ENCODE measurements at places on chromosomes 2 and 18.

- H3K4me1 ChIP-seq, result no peaks in the 10 kb centered on the region
- H3K27ac ChIP-seq, result no peak overlapping the region
- H3K27me3 ChIP-seq, result no peaks in the 10 kb centered on the region
- DNase-seq, result no peak
Measured at GRCh38 chr2:225112362-225113126, 70.3 kb upstream of the DOCK10 start.

DNA sequence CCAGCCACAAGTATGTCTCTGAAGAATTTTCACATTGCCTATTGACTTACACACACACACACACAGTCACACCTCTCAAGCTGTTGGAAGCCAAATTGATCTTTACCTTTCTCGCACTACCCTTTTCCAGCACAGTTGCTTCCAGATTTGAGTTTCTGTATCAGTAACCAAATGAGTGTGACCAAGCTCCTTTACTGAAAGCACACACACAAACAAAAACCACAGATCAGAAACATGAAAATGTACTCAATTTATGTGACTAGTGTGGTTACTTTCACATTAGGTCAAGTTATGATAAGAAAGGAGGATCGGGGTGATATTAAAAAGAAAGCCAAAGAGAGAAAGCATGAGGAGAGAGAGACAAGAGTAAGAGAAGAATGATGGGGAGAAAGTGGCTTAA lies 993.9 kb upstream of the POU3F3 start:
- H3K4me3 ChIP-seq, result no peak overlapping the region
- H3K4me1 ChIP-seq, result no peaks in the 10 kb centered on the region
- no peak overlapping the region for H3K27ac ChIP-seq

GRCh38 chr2:233935426-233935825 lies 18.3 kb downstream of the TRPM8 start:
- H3K4me3 ChIP-seq, result no peak overlapping the region
- peaks cover 4% of the 10 kb centered on the region for H3K4me1 ChIP-seq
- no peaks in the 10 kb centered on the region for H3K27me3 ChIP-seq
- H3K36me3 ChIP-seq, result no peaks in the 10 kb centered on the region

DNA sequence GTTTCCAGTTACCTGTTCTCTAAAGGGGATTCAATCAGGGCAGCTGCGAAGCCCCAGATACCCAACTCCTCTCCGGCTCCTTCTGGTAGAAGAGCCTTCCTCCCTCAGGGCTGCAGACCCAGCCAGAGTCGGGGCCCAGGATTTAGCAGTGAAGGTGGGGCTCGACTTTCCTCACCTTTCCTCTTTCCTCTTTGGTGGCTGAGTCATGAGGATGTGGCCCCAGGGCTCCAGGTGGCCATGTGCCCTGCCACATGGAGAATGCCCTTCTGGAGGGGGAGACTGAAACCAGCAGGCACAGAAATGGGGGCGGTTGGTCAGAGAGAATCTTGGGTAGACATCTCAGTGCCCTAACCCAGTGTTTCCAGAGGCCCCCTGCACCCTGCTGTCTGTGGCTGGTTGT lies 402.6 kb downstream of the NBAS start:
- no peaks in the 10 kb centered on the region for H3K27me3 ChIP-seq
- no peak overlapping the region for H3K27ac ChIP-seq
- no peaks in the 10 kb centered on the region for H3K4me1 ChIP-seq
- H3K4me3 ChIP-seq, result no peak overlapping the region

GRCh38 chr2:113910967-113911678 lies 21.2 kb downstream of the ACTR3 start:
- H3K27ac ChIP-seq, result no peak overlapping the region
- H3K36me3 ChIP-seq, result peaks cover 5% of the 10 kb centered on the region
- no peak for DNase-seq
- no peak overlapping the region for H3K4me3 ChIP-seq
- H3K27me3 ChIP-seq, result no peaks in the 10 kb centered on the region
- H3K4me1 ChIP-seq, result peaks cover 9% of the 10 kb centered on the region

- H3K27ac ChIP-seq, result no peak overlapping the region
- peak; percentile 2 for DNase-seq
- H3K27me3 ChIP-seq, result no peaks in the 10 kb centered on the region
- no peaks in the 10 kb centered on the region for H3K36me3 ChIP-seq
- peak overlapping the region; percentile 44 for H3K4me3 ChIP-seq
Measured at GRCh38 chr18:76348267-76349066, 146.6 kb downstream of the ZNF516 start.

DNA sequence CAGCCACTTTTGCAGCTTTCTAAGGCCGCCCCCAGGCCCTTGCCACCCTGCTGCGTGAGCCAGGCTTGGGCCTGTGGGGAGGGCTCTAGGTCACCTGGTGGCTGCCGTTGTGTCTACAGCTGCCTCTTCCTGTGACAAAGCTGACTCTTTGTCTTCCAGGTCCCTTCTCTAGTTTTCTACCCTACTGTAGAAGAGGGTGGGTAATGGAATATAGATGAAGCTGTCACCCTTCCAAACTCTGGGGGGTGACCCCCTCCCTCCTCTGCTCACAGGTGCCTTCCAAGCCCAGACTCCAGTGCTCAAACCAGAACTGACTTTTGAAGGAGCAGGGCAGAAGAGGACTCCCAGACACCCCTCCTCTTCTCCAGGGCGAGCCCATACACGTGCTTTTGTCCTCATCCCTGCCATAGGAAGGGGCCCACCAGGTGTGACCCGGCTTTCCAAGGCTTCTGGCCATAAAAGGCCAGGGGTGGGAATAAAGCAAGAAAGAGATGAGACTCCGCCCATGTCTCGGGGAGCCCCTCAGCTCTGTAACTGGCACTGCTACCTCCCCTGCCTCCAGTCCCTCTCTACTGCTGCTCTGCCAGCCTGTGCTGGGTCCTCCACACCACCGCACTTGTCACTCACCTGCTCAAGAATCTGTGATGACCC lies 17.9 kb upstream of the SDC1 start:
- no peaks in the 10 kb centered on the region for H3K27me3 ChIP-seq
- no peak overlapping the region for H3K27ac ChIP-seq
- no peak for DNase-seq
- peaks cover 4% of the 10 kb centered on the region for H3K36me3 ChIP-seq

DNA sequence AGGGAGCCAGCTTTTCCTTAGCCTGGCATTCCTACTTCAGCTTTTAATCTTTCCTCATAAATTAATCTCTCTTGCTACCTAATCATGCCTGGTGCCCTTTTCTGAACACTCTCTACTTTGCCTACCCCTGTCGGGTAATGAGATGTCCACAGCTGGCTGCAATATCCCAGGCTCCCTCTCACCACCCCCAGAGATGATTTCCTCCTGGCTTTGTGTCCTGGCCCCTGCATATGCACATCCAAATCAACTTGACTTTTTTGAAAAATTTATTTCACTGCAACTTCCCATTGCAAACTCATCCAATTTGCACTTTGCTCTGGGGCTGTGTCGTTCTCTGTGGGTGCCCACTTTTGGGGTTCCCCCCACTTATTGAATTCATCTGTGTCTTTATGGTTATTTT lies 218.1 kb upstream of the SKOR2 start:
- no peaks in the 10 kb centered on the region for H3K4me1 ChIP-seq
- no peak overlapping the region for H3K27ac ChIP-seq
- H3K27me3 ChIP-seq, result no peaks in the 10 kb centered on the region
- no peak overlapping the region for H3K4me3 ChIP-seq

DNA sequence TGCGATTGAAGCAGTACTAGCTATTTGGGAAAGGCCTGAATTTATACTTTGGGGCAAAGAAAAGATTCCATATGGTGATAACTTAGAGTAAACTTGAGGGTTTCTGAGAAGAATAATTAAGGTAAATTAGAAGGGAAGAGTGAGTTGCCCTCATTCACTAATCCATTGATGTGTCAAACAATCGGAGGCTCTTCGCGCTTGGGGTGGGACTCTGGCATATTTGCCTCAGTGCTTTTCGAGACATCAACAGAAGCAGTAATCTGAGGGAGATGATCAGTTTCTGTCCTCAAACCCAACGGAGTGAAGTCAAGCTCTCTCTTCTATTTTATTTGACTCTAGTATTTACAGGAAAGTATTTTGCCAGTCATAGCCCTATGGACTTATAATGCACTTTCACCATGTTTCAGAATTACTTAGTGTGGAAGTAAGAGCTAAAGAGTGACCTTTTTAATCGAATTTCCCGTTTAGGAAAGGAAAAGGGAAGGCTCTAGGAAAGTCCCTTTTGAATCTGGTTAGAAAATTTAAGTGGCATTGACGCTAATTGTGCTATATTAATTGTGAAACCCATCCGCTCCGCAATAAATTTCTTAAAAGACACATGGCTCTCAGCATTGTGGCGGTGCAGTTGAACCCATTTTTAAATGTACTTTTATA lies 1.3 kb downstream of the RAB10 start:
- peak overlapping the region; percentile 100 for H3K4me3 ChIP-seq
- peaks cover 6% of the 10 kb centered on the region for H3K4me1 ChIP-seq
- H3K27me3 ChIP-seq, result no peaks in the 10 kb centered on the region

GRCh38 chr18:49738721-49739120 lies 74.6 kb downstream of the ACAA2 start:
- no peaks in the 10 kb centered on the region for H3K36me3 ChIP-seq
- no peaks in the 10 kb centered on the region for H3K27me3 ChIP-seq
- DNase-seq, result no peak

DNA sequence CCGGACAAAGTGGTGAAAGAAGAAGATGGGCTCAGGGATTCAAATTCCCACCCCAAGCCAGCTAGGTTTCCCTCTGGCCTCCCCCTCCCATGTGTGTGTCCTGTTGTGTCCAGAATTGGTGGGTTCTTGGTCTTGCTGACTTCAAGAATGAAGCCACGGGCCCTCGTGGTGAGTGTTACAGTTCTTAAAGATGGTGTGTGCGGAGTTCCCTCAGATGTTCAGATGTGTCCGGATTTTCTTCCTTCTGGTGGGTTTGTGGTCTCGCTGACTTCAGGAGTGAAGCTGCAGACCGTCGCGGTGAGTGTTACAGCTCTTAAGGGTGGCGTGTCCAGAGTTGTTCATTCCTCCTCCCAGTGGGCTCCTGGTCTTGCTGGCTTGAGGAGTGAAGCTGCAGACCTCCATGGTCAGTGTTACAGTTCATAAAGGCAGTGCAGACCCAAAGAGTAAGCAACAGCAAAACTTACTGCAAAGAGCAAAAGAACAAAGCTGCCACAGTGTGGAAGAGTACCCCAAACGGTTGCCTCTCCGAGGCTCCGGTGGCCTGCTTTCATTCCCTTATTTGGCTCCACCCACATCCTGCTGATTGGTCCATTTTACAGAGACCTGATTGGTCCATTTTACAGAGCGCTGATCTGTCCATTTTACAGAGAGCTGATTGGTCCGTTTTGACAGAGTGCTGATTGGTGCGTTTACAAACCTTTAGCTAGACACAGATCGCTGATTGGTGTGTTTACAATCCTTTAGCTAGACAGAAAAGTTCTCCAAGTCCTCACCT lies 37.7 kb upstream of the KLF11 start:
- H3K27me3 ChIP-seq, result no peaks in the 10 kb centered on the region
- no peak for DNase-seq
- H3K4me1 ChIP-seq, result no peaks in the 10 kb centered on the region
- H3K27ac ChIP-seq, result no peak overlapping the region
- H3K36me3 ChIP-seq, result no peaks in the 10 kb centered on the region

DNA sequence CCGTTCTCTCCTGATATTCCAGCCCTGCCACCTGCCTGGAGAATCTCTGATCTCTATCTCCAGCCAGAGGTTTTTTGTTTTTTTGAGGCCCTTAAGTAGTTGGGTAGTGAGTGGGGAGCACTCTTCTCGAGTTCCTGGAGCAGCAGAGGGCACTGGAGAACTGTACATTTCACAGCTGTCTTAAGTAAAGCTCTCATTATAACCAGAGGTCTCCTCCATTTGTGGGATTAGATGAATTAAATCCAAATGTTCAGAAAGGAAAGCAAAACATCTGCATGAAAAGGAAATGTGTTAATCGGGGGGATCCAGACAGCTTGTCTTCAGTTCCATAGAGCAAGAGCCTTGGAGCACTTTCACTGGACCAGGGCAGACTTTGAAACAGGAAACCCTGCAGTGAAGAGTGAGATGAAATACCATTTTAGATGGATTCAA lies 32.8 kb downstream of the AOX1 start:
- no peak for DNase-seq
- H3K4me1 ChIP-seq, result peaks cover 6% of the 10 kb centered on the region
- no peaks in the 10 kb centered on the region for H3K36me3 ChIP-seq
- H3K4me3 ChIP-seq, result no peak overlapping the region
- H3K27ac ChIP-seq, result no peak overlapping the region

DNA sequence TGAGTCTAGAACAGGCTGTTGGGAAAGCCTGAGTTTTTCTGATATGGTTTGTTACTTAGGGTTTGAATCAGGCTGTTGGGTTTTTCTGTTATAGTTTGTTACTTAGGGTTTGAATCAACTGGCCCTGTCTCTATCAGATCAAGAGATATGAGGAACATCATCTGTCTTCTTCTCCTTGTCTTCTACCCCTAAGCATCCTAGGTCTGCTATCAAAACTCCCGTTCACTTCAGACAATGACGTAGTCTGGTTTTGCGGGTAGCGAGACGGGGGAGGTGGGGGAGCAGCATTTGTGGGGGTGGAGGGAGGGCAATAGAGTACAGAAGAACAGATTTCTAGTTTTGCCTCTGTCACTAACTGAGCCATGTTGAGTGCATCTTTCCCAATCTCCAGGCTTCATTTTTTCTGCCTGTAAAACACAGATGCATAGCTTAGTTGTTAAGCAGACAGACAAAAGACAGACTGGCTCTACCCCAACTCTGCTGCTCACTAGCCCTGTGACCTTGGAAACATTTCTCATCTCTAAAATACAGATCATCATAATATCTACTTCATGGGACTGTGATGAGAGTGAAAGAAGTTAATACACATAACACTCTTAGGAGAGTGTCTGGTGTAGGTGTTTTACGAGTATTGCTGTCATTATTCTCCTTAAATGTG lies 9.1 kb downstream of the TNP1 start:
- no peaks in the 10 kb centered on the region for H3K36me3 ChIP-seq
- no peaks in the 10 kb centered on the region for H3K27me3 ChIP-seq
- DNase-seq, result no peak
- no peaks in the 10 kb centered on the region for H3K4me1 ChIP-seq

- no peak overlapping the region for H3K27ac ChIP-seq
- no peaks in the 10 kb centered on the region for H3K36me3 ChIP-seq
- no peak overlapping the region for H3K4me3 ChIP-seq
- no peaks in the 10 kb centered on the region for H3K4me1 ChIP-seq
- DNase-seq, result no peak
Measured at GRCh38 chr18:50183556-50183955, 11.4 kb downstream of the MYO5B start.

GRCh38 chr2:138015494-138015893 lies 51.2 kb downstream of the HNMT start:
- no peak overlapping the region for H3K4me3 ChIP-seq
- H3K27ac ChIP-seq, result no peak overlapping the region
- no peaks in the 10 kb centered on the region for H3K27me3 ChIP-seq
- no peaks in the 10 kb centered on the region for H3K36me3 ChIP-seq

DNA sequence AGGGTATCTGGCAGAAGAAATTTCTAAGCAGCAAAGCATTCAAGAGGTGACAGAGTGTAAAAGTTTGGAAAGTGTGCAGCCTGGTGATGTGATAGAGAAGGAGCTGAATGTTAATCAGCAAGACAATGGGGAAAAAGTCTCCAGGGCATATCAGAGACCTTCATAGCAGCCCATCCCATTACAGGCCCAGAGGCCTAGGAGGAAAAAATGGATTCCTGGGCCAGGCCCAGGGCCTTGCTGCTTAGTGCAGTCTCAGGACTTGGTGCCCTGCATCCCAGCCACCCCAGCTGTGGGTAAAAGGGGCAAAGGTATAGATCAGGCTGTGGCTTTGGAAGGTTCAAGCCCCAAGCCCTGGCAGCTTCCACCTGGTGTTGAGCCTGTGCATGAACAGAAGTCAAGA lies 35.9 kb upstream of the ERMN start:
- no peaks in the 10 kb centered on the region for H3K4me1 ChIP-seq
- no peak overlapping the region for H3K27ac ChIP-seq
- no peak for DNase-seq
- H3K4me3 ChIP-seq, result no peak overlapping the region
- no peaks in the 10 kb centered on the region for H3K27me3 ChIP-seq

Measured in Panc1 (cell line).